ENCODE measurements at places on chromosomes 1 and 21.

GRCh38 chr1:69256036-69256435 is 311.7 kb upstream of the LRRC7 start:
- DNase-seq: no peak

DNA sequence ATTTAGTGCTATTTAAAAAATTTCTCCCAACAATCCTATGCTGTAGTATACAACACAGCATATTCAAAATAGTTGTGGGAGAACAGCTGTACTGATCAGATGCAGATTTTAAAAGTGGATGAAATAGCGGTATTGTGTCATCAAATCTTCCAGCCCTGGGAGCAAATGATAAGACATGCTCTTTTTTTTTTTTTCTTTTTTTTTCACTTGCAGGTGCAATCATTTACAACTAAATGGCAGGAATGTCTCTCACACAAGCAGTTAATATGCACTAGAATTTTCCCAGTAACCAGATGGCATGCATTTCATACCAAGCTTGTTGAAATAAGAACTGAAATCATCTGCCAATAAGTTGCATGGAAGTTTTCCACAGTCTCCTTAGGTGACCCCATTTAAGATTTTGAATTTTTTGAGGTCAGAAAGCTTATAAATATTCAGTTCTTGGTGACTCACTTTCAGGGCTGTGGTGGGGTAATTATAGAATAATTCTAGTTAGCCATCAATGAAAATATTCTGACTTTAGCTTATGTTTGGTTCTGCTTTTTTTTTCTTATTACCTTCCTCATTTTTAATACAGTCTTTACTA is 623.9 kb upstream of the NR5A2 start:
- no peak for DNase-seq

DNA sequence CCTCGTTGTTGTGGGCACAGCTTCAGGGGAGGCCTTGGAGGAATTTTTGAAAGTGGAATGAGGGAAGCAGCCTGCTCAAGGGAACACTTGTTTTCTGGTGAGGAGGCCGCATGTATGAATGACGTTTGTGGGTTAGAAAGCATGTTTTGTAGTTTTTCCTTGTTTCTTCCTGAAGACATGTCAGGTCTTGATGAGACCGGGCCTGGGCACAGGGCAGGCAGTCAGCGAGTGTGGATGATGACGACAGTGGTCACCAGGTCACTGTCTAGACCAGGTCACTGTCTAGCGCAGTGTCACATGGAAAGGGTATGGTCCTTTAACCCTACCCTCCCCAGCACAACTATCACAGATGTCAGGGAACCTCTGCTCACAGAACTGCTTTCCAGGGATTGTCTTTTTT is 7.3 kb downstream of the PSEN2 start:
- DNase-seq: no peak

GRCh38 chr1:66182026-66182425 is 351.9 kb upstream of the SGIP1 start:
- no peak for DNase-seq

DNA sequence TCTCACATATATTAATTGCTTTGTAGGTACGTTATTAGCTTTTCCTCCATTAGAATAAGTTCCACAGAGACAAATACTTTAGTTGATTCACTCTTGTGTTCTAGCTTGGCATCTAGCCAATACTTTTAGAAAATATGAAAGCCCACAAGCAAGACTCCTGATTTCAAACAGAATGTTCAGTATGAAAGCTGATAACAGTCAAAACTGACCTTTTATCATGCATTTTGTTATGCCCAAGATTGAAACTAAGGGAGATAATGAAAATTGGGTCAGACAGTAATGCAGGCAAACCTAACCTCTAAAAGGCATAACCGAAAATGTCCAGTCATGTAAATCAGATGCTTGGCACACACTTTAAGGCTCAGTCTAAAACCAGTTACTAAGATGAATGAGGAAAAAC is 61.7 kb downstream of the ERICH3 start:
- DNase-seq: no peak

DNA sequence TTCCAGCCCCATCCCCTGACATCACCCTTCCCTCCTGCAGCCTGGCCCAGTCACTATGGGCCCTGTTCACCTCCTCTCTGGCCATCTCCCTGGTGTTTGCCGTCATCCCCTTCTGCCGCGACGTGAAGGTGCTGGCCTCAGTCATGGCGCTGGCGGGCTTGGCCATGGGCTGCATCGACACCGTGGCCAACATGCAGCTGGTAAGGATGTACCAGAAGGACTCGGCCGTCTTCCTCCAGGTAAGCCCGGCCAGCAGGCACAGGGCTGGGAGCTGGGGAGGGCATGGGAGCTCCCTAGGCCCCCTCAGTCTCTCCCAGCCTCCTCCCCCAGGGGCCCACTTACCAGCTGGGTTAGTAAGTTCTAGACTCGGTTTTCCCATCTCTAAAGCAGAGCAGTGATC is 52.1 kb downstream of the ELK4 start:
- DNase-seq: no peak

DNA sequence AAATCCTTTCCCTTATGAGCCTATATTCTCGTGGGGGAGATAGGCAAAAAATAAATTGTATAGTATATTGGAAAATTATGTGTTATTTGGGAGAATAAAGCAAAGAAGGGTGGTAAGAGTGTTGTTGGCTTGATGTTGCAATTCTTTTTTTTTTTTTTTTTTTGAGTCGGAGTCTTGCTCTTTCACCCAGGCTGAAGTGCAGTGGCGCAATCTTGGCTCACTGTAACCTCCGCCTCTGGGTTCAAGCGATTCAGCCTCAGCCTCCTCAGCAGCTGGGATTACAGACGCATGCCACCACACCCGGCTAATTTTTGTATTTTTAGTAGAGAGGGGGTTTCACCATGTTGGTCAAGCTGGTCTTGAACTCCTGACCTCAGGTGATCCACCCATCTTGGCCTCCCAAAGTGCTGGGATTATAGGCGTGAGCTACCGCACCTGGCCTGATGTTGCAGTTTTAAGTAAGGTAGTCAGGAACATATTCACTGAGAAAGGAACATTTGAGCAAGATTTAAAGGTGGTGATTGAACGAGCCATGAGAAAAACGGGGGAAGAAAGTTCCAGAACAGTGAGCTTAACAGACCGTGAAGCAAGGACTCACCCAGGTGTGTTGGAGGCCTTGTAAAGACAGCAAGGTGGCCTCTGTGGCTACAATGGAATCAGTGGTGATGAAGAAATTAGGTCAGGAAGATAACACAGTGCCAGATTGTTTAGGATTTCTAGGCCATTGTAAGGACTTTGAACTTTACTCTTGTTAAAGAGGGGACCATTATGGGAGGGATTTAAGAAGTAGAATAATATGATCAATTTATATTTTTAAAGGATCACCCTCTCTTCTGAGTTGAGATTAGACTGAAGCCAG is 45.8 kb downstream of the RPRD2 start:
- DNase-seq: no peak

- no peak for DNase-seq
Measured at GRCh38 chr1:168343566-168343965, 62.9 kb downstream of the TBX19 start.

DNA sequence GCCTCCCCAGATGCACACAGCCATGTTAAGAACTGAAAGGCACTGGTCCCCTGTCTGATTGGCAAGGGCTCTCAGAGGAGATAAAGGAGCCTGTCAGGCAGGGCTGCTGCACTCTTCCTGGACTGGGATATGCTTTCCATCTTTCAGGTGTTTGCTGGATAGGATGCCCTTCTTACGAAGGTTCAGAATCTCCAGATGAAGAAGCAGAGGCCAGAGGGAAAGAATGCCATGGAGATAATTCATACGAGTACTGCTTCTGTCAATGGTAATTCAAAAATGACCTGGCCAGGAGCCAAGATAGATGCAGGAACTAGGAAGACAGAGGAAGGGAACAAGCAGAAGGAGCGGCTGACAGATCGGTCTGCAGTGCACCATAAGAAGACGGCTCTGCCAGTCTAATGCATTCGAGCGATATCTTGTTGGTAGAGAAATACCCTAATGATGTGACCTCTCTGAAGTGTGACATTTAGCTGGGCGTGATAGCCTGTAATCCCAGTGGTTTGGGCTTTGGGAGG is 16.6 kb upstream of the ATP2B4 start:
- no peak for DNase-seq

- no peak for DNase-seq
Measured at GRCh38 chr1:204703826-204704612, 18.5 kb upstream of the LRRN2 start.

GRCh38 chr1:103106426-103107341 is 1.6 kb downstream of the COL11A1 start:
- no peak for DNase-seq

DNA sequence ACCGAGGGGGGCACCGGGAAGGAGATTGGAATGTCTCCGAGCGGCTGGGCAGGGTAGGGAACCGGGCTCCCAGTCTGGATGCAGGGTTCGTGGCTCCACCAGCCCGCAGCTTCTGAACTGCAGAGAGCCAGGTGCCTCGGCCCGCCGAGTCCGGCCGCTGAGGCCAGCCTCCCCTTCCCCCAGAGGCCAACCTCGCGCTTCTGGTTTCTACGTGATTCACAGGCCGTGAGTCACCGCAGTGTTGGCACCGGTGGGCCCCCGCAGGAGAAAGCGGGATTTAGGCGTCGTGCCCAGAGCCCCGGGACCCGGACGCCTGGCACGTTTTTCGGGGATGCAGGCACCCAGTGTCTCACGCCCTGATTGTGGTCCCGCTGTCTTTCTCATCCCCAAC is 458 bp downstream of the CRABP2 start:
- DNase-seq: no peak

GRCh38 chr1:212685429-212685828 is 14.2 kb downstream of the BATF3 start:
- DNase-seq: no peak

DNA sequence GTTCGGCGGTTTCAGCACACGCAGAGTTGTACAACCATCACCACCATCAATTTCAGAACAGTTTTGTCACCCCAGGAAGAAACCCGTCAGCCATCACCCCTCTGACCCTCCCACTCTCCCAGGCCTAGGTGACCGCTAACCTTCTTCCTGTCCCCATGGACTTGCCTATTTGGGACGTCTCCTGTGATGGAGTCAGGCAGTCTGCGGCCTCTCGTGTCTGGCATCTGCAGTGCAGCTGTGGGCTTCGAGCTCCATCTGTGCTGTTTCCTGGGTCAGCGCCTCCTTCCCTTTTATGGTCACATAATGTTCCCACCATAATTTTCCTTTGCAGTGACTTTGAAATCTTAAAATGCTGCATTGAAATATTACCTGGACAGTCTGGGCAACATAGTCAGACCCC is 24.4 kb downstream of the SLC45A1 start:
- DNase-seq: no peak

DNA sequence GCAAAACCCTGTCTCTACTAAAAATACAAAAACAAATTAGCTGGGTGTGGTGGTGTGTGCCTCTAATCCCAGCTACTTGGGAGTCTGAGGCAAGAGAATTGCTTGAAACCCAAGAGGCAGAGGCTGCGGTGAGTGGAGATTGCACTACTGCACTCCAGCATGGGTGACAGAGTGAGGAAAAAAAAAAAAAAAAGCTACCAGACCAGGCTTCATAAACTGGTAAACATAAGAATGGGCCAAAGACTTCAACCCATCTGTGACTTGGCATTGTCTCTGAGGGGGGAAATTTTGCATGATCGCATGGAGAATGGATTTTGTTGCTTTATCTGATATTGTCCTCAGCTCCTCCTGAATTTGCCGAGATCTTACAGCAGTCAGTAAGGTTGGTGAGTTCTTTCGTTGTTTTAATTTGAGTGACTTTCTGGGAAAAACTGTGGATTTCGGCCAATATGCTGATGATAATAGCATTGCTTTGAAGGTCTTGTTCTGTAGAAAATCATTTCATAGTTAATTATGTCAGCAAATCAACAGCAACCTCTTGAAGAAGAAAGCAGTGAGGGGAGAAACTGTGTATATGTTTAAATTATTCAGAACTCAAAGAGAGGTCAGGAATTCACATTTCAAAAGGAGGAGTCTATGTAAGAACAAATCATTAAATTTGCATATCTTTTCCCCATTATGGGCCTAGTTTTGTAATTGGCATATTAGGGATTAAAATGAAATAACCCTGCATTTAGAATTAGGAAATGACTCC is 13.1 kb downstream of the FGGY start:
- DNase-seq: no peak

- DNase-seq: peak; percentile 4
Measured at GRCh38 chr1:118185084-118185832, at the start of gene SPAG17. TSS of gene SPAG17 (minus strand) at chr1:118185228. CDS start at chr1:118185157, 71 bp downstream.

GRCh38 chr1:36533897-36534296 is 51.2 kb upstream of the CSF3R start:
- DNase-seq: no peak

GRCh38 chr1:19926296-19927129 is 3.1 kb upstream of the PLA2G2E start:
- no peak for DNase-seq

DNA sequence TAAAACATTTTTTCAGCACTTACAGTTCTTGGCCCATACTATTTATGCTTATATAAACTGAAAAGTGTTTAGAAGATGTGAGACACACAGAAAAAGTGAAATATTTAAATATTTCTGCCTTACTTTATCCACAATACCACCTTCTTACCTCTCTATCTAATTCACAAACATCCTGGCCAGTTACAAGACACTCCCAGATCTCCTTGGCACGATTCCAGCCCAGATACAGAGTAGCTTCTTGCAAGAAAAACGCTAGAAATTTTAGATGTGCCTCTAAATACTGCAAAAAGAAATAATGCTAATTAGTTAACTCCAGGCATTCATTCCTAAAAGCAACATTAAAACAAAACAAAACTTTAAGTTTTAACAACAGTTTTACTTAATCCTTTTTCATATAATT is 68.4 kb downstream of the USP24 start:
- no peak for DNase-seq

- DNase-seq: no peak
Measured at GRCh38 chr1:59436637-59437036, 139.7 kb downstream of the FGGY start.

GRCh38 chr1:2304921-2305681 is 77.0 kb downstream of the SKI start:
- DNase-seq: no peak

- no peak for DNase-seq
Measured at GRCh38 chr1:70327306-70328076, 27.0 kb downstream of the ANKRD13C start.

DNA sequence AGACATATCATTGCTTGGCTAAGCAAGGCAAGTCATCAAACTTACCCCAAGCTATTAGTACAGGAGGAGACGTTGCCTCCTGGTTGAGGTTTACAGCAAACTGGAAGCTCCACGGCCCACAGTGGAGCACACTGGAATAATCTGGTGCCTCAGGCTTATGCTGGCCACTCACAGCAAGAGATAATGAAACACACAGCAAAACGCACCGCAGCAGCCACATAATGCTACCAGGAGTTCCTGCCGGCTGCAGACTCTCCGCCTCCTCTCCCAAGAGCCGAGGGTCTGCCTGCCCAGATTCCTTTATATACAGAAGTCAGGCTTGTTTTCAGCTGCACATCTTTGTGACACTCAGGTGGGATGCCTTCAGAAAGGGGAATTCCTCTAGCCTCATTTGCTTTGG is 306 bp downstream of the ZP4 start:
- no peak for DNase-seq

Data from GM12891 (cell line).